ENCODE measurements at places on chromosomes 11 and 22.

DNA sequence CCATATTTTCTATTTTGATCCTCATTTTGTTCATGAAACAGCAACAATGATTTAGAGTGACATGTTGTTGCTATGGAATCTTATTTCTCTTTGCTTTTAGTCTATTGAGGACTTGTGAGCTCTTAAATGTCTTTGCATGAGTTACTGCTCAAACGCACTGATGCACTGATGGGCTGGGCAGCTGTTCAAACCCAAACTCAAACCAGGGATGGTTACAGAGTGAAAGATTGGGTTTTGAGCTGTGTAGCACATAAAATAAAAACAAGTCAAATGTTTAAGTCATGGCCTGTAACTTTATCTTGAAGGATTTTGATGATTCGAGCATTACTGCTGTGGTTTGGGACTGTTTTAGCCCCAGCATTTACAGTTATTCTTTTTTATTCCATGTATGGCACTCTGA lies 20.1 kb upstream of the NCAM1 start:
- no peak for DNase-seq

DNA sequence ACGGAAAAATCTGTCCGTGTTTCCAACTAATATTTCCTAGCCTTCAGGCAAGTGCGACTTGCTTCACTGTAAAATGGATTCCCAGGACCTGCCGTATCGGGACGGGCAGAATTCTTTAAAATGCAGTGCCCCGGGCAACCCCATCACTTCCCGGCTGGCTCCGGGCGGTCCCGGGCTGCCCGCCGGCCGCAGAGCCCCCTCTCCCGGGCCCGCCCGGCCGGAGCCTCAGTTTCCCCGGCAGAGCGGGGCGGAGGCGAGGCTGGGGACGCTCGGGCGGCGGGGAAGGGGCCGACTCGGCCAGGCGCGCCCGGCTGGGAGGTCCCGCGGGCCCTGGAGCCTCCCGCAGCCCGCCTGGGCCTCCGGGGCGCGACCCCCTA lies 84.2 kb upstream of the WNT7B start:
- DNase-seq = no peak

DNA sequence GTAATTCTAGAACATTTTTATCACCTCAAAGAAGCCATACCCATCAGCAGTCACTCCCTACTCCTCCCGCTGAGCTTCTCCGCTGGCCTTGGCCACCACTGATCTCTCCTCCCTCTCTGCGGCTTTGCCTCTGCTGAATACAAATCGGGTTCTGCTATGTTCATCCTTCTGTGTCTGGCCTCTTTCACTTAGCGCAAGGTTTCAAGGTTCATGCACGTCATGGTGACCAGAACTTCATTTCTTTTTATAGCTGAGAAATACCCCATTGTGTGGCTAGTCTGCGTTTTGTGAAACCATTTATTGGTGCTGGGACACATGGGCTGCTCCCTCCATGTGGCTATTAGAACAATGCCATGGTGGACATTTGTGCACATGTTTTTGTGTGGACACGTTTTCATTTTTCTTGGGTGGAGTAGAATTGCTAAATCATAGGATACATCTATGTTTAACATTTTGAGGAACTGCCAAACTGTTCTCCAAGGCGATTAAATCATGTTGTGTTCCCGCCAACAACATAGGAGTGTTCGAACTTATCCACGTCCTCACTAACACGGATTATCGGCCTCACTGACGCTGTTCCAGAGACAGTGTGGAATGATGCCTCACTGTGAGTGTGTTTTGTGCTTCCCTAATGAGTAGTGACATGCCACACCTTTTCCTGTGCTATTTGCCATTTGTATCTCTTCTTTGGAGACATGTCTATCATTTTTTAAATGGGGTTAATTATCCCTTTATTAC lies 24.2 kb upstream of the KRTAP5-6 start:
- DNase-seq = no peak

GRCh38 chr22:50360578-50360977 lies 17.5 kb downstream of the PPP6R2 start:
- no peak for DNase-seq

- no peak for DNase-seq
These were observed 36.2 kb downstream of the MOB2 start for GRCh38 chr11:1450344-1450875.

- DNase-seq = no peak
These were observed 7.6 kb upstream of the MSANTD2 start for GRCh38 chr11:124807660-124808270.

GRCh38 chr11:86869531-86869930 lies 69.2 kb downstream of the PRSS23 start:
- no peak for DNase-seq

GRCh38 chr11:77468527-77468926 lies 5.4 kb downstream of the PAK1 start:
- no peak for DNase-seq

DNA sequence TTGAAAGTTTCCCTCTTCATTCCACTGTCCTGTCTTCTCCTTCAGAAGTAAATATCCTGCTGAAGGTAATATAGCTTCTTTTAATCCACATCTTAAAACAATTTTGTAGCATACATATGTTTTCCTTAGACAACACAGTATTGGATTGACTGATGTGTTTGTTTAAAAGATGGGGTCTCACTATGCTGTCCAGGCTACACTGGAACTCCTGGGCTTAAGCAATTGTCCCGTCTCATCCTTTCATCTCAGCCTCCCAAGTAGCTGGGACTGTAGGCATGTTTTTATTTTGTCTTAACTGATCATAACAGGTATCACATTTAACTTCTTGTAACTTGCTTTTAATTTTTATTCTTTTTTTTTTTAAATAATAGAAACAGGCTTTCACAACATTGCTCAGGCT lies 55.9 kb downstream of the MRTFA start:
- DNase-seq = no peak

GRCh38 chr22:42924436-42924835 lies 67.4 kb upstream of the ARFGAP3 start:
- no peak for DNase-seq

DNA sequence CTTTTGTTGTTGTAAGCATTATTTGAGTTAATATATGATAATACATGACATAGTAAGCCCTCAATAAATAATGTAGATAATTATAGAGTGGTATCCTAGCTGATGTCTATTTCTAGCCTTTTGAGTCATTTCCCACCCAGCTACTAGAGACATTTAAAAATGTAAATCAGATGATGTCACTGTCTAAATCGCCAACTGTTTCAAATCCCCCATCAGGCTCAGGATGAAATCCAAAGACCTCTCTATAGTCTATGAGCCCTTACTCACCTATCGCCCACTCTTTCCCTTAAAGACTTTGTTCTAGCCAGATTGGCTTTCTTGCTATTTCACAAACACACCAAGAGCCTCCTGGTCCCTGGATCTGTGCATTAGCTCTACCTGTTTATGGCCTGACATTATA lies 135.4 kb upstream of the PLET1 start:
- no peak for DNase-seq

GRCh38 chr22:48362721-48363404 lies 1464.8 kb downstream of the BRD1 start:
- DNase-seq = no peak

GRCh38 chr11:45322111-45322705 lies 36.1 kb upstream of the SYT13 start:
- no peak for DNase-seq

DNA sequence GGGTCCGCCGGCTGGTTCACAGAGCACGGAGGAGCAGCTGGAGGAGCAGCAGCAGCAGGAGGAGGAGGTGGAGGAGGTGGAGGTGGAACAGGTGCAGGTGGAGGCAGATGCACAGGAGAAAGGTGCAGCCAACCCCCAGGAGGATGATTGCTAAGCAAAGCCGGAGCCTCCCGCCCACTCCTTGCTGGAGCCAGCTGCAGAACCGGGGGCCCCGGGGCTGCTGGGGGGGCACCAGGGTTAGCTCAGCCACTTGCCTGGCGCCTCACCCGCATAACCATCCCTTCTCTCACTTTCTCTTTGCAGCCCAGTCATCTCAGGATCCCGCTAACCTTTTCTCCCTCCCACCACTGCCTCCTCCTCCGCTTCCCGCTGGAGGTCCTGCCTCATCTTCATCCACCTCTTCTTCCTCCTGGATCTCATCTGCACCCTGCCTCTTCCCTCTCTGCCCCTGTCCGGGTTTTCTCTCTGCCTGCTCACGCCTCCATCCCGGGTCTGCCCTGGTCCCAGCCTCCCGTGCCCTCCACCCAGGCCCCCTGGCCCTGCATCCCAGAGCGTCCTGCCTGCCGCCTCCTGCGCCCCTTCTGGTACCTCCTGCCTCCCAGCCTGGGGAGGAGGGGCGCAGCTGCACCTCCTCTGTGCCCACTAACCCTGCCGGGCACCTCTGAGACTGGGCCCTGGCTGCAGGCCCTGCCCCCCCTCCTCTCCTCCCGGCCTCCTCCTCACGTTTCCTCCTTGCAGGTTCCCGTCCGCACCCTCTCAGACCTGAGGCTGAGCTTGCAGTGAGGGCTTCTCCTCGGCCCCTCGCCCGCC lies 9.5 kb downstream of the KCTD17 start:
- no peak for DNase-seq

GRCh38 chr11:108204376-108204775 lies 18.1 kb downstream of the NPAT start:
- DNase-seq = no peak

- no peak for DNase-seq
These were observed 209.2 kb upstream of the TBCEL start for GRCh38 chr11:120814531-120815318.

DNA sequence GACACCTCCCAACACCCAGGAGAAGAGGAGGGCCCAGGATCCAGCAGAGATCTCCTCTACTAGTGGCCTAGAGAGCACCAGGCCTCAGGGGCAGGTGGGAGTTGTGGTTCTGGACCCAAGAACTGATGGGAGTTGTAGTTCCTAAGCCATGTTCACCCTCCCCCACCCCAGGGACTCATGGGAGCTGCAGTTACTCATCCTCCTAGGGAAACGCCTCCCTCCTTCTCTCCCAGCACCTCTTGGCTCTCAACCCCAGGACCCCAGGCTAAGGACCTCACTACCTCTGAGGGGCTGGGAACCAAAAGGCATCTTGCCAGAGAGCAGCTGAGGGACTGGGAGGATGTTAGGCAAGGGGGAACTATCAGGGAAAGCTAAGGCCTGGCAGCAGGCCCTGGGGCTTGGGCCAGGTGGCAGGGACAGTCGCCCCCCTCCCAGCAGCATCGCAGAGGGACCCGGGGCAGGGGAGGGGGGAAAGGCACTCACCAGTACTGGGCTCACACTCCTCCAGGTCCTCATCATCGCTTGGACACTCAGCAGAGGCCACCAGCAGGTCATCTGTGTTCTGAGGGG lies 28.9 kb downstream of the SLC22A12 start:
- DNase-seq = peak; percentile 2

GRCh38 chr11:34972892-34973291 lies 56.5 kb downstream of the PDHX start:
- DNase-seq = peak; percentile 49

- no peak for DNase-seq
These were observed 72.5 kb upstream of the C11orf87 start for GRCh38 chr11:109349276-109350080.

GRCh38 chr11:71170624-71171423 lies 81.6 kb downstream of the SHANK2 start:
- no peak for DNase-seq

DNA sequence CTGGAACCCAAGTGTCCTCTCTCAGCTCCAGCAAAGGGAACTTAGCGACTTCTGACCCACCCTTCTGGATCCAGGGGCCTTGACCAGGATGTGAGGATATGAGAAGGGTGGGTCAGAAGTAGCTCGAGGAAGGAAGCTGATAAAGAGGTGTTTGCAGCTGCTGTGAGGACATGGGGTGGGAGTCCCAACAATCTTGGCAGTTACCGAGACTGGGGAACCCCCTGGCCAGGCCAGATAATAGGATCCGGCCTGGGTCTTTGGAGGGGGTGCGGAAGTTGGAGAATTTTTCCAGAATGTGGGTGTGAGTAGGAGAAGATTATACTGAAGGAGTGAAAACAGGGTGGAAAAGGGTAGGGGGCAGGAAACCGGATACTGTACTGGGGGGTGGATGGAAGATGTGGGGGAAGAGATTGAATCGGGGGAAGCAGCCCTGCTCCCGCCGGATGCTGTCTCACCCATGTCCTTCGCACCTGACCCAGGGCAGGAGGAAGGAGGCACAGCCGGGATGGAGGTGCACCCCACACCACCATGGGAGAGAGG lies 2.8 kb upstream of the MCAM start:
- no peak for DNase-seq

- no peak for DNase-seq
These were observed 45.3 kb downstream of the C22orf31 start for GRCh38 chr22:29016067-29016938.

DNA sequence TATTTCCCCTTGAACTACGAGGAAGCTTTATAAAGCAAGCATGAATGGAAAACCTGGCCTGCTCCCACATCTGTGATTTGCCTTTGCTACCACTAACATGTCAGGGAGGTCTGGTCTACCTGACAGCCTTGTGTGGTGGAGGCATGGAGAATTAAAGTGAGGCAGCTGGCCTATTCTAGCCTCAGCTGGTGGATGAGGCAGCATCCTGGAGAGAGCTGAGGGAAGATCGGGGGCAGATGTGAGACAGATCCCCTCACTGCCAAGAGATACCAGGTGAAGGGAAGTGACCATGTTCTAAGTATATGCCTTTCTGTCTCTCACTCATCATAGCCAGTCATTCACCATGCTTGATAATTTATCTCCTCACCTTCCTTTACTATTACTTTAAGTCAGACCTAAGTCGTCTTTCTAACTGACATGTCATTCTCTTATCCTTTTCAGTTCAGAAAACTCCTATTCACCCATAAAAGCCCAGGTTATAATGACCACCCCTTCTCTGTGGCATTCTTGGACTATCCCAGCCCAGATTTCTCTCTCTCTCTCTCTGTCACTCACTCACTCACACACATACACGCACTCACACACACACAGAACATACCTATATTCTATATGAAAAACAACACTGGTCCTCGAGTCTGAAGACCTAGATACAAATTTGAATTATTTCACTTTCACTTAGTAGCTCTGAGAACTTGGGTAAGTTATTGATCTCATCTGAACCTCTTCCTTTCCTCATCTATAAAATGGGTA lies 90.7 kb downstream of the CSNK2A3 start:
- no peak for DNase-seq

GRCh38 chr11:92329646-92330045 lies 105.0 kb downstream of the FAT3 start:
- no peak for DNase-seq

- no peak for DNase-seq
These were observed 3.9 kb downstream of the GSTT4 start for GRCh38 chr22:24001314-24001713.

- DNase-seq = no peak
These were observed 889 bp downstream of the PLAAT4 start for GRCh38 chr11:63537293-63538101.

DNA sequence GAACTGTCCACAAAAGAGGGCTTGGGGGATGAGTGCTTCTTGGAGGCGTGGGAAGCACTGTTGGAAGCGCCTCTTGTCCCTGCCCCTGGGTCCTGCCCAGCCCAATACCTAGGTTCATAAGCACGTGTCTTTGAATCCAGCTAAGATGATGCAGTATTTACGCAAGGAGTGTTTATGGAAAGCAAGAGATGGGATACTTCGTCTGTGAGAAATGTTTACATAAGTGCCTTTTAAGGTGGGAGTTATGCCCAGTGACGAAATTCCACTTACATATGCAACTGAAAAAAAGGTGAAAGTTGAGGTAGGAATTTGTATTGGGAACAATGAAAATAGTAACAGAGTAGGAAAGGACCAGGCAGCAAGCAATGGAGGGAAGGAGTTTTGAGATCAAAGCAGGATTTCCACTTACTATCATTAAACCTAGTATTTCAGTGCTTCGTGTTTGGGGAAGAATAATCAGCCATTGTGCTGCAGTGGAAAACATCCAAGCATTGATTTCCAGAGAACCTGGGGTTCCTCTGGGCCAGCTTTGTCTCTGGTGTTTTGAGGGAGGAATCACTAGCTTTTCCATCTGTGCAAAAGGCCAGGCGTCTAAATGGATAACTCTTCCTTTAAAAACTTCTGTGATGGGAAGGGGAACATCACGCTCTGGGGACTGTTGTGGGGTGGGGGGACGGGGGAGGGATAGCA lies 115.3 kb upstream of the TTC12 start:
- no peak for DNase-seq

All from non-pigmented ciliary epithelial cell (primary cell).